Activated CD4-positive, alpha-beta memory T cell treated with anti-CD3 and anti-CD28 coated beads for 36 hours (primary cell): ENCODE measurements at places on chromosomes 1 and 21. TPM values are rescaled to one million over a fixed set of nuclear protein-coding genes. Genes with fewer than 3 reads are reported as not detected.

- DNase-seq, result no peak
Observed at GRCh38 chr1:51630922-51631321, 14.0 kb downstream of the OSBPL9 start.

GRCh38 chr1:230143534-230143933 lies 76.5 kb downstream of the GALNT2 start:
- no peak for DNase-seq

DNA sequence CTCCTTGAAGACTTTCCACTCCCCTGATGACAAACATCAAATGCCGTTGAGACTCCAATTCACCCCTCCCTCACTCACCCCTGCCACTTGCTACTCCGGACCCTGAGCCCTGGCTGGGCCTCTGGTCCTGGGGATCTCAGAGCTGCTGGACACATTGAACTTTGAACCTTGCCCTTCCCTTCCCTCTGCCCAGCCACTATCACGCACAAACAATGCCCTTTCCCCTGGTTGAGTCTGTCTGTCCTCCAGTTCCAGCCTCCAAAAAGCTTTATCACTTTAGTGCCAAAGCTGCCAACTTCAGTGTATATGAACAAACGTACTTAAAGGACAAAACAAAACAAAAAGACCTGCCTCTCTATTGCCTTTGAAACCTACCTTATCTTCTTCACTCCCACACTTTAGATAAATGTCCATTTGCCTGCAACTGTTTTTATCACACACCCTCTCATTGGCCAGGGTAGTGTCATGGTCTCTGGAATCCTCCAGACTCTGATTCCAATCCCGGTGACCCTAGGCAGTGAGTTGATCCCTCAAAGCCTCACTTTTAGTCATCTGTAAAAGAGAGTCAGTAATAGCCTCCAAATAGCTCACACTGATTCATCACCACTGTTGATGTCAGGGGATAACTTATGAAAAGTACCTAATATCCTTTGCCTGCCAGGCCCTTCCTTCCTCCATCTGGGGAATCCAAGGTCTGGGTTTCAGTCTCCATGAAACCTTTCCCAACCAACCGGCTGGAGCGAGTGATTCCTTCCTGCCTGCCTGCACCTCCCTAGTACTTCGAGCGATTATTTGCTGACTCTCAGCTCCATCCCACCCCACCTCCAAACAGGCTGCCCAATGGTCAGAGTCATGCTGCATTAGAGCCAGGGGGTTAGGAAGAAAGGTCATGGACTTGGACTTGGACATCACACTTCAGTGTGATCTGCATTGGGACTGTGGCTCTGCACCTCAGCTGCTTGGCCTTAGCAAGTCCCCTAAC lies 15.9 kb upstream of the SPOCD1 start:
- DNase-seq, result no peak

GRCh38 chr1:94865360-94865759 lies 45.2 kb downstream of the SLC44A3 start:
- DNase-seq, result no peak

GRCh38 chr1:37479255-37480124 lies 5.1 kb downstream of the ZC3H12A start:
- DNase-seq, result peak; percentile 97

GRCh38 chr1:60229821-60230220 lies 156.3 kb upstream of the C1orf87 start:
- no peak for DNase-seq

GRCh38 chr1:220221670-220222069 lies 50.6 kb downstream of the RAB3GAP2 start:
- DNase-seq, result no peak

GRCh38 chr21:41953831-41954653 lies at the start of gene C2CD2:
Gene C2CD2 (minus strand): TSS chr21:41954018. CDS start chr21:41953648, 370 bp downstream.
- peak; percentile 36 for DNase-seq

GRCh38 chr1:189374816-189375215 lies 1102.8 kb downstream of the BRINP3 start:
- no peak for DNase-seq

DNA sequence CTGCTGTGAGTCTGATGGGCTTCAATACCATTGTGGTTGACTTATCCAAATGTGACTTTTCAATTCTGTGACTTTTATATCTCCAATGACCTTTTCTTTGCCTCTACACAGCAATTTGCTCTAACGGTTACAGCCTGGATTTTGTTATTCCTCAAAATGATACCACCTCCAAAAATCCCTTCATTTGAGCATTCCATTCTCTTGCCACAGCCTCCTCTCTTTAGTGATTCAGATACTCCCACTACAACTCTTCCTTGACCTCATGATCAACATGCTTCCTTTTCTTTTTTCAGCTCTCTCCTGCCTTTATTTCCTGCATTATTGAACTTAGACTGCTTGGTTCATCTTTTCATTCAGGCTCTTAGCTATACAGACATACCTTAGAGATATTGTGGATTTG lies 16.6 kb upstream of the IL19 start:
- DNase-seq, result no peak

GRCh38 chr1:170929835-170930554 lies 5.3 kb upstream of the MROH9 start:
- peak; percentile 9 for DNase-seq

OR2L3 gene
- total RNA-seq, result not detected

PPIH gene
- total RNA-seq, result 94.0 TPM

CLDN8 gene
- not detected for total RNA-seq

HORMAD1 gene
- total RNA-seq, result not detected

GPX7 gene
- total RNA-seq, result 20.6 TPM

SERINC2 gene
- total RNA-seq, result 0.34 TPM
